ENCODE measurements at places on chromosomes 4 and X. TPM values are rescaled to one million over a fixed set of nuclear protein-coding genes. Genes with fewer than 3 reads are reported as not detected.

ARAP2 gene
- polyA plus RNA-seq = 4.6 TPM

NSUN7 gene
- 16.3 TPM for polyA plus RNA-seq

AKAP4 gene
- polyA plus RNA-seq = 0.09 TPM

UCP1 gene
- 0.17 TPM for polyA plus RNA-seq

GYPB gene
- polyA plus RNA-seq = 2.8 TPM

POU3F4 gene
- polyA plus RNA-seq = 7.2 TPM

TMPRSS11B gene
- 0.19 TPM for polyA plus RNA-seq

TRIM61 gene
- 2.5 TPM for polyA plus RNA-seq

ZNF157 gene
- 1.1 TPM for polyA plus RNA-seq

PLXNA3 gene
- polyA plus RNA-seq = 65.3 TPM

AKAP17A gene
- polyA plus RNA-seq = 56.0 TPM

GRCh38 chr4:121654738-121655137, 42.0 kb downstream of the ANXA5 start:
- DNase-seq = no peak

DNA sequence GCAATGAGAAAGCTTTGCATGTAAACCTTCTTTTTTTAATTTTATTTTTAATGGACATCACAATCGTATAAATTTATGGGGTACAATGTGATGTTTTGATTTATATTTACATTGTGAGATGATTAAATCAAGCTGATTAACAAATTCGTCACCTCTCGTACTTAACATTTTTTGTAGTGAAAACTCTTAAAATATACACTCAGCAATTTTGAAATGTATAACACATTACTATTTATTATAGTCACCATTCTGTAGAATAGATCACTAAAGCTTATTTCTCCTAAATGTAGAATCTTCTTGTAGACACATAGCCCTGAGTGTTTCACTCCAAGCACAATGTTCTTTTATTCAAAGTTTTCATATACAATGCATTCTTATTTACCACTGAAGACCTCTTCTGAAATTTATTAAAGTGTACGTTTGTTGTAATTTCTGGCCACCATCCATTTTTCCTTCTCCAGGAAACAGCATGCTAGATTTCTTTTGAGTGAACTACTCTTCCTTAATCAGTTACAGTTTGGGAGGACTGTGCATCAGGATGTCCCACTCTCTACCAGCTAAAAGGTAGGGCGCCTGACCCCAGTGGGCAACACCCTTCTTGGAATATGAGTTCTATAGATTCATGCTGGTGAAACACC, 4.4 kb upstream of the RBBP7 start:
- no peak for DNase-seq

DNA sequence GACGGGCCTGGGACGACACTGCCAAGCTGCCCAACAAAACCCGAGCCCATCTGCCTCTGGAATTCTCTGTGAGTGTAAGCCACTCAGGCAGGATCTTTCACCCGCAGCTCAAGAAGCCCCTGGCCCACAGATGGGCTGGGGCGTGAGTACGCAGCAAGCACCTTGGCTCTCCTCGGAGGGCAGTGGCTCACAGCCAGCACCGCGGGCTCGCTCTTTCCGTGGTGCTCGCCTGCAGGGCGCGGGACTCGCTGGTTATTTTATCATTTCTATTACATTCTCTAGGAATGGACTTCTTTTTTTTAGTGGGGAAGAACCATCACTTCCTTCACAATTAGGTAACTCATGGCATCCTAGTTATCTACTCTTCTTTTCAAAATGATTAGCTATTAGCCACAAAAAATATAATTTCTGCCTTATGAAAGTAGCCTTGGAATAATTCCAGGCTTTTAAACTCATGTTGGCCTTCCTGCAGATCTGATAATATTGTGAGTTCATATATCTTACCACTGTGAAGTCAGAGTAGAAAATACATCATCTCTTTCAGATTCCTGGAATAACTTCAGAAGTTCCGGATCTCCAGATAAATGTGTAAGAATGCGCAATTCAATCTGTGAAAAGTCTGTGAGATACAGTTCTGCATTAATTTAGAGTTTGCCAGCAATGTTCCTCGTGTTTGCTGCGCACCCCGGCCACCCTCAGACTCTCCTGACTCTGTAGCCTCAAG, 68.6 kb downstream of the NAT8L start:
- DNase-seq = no peak

DNA sequence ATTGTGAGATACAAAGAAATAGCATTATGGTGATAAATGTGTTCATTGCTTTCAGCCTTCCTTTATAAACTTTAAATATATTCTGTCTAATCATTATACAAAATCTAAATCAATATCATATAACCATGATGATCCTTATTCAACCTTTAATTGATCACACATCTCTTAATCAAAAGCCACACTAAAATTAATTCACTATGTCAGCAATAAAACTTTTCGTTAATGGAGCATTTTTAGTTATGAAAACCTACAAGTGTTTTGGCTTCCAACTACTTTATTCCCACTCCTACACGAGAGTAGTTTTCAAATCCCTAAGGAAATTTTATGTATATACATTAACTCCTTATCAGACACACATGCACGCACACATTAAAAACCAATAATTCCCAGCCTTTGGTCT, 530.2 kb downstream of the KCTD8 start:
- DNase-seq = no peak

DNA sequence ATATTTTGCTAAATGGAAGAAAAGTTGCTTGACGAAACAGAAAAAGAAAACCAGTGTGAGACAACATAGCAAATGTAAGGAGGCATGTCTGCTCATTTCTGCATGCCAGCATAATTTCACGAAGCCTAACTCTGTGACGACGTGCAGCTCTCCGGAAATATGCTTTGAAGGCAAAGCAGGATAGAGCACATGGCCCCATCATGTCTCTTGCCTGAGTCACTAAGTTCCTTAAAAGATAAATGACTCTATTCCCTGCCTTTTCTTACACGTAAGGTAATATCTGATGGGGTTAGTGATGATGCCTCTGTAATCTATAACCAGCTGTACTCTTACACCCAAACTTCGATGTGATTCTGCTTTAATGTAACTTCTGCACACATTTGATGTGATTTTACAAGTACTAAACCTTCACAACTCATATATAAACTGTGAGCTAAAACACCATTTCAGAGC, 64.5 kb downstream of the ANXA3 start:
- DNase-seq = no peak

- peak; percentile 54 for DNase-seq
Measured at GRCh38 chrX:71178908-71179307, 34.3 kb downstream of the NLGN3 start.

DNA sequence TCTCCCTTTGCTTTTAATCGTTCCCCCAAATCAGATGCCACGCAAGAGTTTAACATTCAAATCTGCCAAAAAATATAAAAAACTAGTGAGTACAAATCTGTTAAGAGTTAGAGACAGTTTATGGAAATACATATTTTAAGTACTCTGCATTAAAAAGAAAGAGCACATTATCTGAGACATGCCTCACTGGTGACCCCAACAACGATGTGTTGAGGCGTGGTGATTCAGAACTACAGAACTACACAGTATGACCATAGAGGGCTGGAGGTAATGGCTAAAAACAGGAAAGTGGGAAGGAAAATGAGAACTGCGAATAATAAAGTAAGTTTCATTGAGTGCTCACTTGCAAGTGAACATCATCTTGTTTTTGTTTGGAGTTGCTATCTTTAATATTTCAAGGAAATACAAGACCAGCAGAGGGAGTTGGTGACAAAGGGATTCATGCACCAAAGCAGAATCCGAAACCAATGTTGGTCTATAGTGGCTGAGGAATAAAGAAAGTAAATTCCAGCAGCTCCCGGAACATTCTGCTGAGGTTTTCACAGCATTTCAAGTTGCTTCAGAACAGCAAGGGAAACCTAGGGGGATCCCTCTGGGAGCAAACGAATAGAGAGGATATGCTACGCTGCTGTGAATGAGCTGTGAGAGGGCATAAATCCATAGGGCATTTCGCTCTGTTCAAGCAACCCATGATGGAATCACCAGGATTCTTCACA, 92.2 kb downstream of the DCHS2 start:
- peak; percentile 66 for DNase-seq

- no peak for DNase-seq
Measured at GRCh38 chrX:51975811-51976210, 82.4 kb downstream of the MAGED1 start.

- DNase-seq = no peak
Measured at GRCh38 chr4:94486372-94486801, 34.6 kb downstream of the PDLIM5 start.

DNA sequence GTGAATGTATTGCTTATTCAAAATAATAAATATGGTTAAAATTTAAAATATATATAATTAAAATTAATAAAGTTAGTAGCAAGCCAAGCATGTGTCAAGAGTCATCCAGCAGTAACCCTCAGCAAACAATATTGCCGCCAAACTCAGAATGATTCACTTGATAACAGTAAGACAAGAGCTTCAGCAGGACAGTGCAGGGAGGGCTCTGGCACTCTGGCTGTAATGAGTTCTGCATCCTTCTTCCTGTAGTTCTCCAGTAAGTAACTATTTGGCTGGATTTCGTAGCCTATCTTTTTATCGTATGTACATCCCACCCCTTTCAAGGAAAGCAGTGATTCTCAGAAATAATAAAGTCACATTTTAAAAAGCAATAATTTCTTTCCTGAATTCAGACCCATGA, 17.6 kb downstream of the OTUD6A start:
- DNase-seq = no peak

GRCh38 chr4:15963576-15963975, 601 bp upstream of the FGFBP2 start:
- no peak for DNase-seq

GRCh38 chr4:167642250-167642649, 408.0 kb upstream of the SPOCK3 start:
- no peak for DNase-seq

DNA sequence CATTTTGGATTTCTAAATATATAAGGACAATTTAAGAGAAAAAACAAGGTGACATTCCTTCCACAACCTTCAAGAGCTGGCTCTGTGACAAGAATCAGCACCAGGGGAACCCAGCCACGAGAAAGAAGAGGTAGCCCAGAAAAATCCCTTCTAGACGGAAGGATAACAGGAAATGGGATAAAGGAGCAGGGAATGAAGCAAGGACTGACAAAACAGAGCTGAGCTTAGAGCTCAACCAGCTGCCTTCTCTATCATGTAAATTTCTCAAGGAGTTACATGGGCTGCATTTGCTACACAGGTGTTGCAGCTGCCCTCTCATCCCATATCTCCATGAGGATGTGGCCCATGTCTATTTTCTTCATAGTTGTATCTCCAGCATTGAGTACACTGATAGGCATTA, 154.2 kb upstream of the PRDX4 start:
- DNase-seq = no peak

GRCh38 chrX:134670134-134670924, 12.1 kb upstream of the PLAC1 start:
- no peak for DNase-seq

GRCh38 chrX:135395064-135395463, 26.7 kb upstream of the SMIM10L2A start:
- DNase-seq = no peak
